ENCODE measurements at places on chromosomes 3 and 15. TPM values are rescaled to one million over a fixed set of nuclear protein-coding genes. Genes with fewer than 3 reads are reported as not detected.

CAMK2N2 gene
- not detected for total RNA-seq

GRCh38 chr15:58311556-58311955 is 120.2 kb upstream of the LIPC start:
- no peak overlapping the region for H3K4me3 ChIP-seq
- no peaks in the 10 kb centered on the region for H3K36me3 ChIP-seq
- no peak overlapping the region for H3K27ac ChIP-seq
- no peak for DNase-seq
- no peaks in the 10 kb centered on the region for H3K27me3 ChIP-seq
- peaks cover 4% of the 10 kb centered on the region for H3K4me1 ChIP-seq

ITIH4 gene
- 90.8 TPM for total RNA-seq

GRCh38 chr15:74709011-74709410 is 13.2 kb upstream of the EDC3 start:
- H3K4me3 ChIP-seq: no peak overlapping the region
- H3K4me1 ChIP-seq: no peaks in the 10 kb centered on the region
- no peaks in the 10 kb centered on the region for H3K27me3 ChIP-seq
- no peaks in the 10 kb centered on the region for H3K36me3 ChIP-seq
- DNase-seq: no peak

DNA sequence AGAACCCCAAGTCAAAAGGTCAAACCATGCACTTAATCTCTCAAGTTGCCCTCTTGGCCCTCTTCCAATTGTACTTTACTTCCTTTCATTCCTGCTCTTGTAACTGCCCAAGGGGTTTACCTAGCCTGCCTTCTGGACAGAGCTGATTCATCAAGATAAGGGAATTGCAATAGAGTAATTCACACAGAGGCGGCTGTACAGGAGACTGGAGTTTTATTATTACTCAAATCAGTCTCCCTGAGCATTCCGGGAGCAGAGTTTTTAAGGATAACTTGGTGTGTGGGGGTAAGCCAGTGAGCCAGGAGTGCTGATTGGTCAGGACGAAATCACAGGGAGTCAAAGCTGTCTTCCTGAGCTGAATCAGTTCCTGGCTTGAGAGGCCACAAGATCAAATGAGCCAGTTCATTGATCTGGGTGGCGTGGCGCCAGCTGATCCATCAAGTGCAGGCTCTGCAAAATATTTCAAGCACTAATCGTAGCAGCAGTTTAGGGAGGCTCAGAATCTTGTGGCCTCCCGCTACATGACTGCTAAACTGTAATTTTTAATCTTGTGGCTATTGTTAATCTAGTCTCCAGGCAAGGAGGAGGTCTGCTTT is 590.0 kb downstream of the EPHA3 start:
- H3K27me3 ChIP-seq: no peaks in the 10 kb centered on the region
- no peaks in the 10 kb centered on the region for H3K4me1 ChIP-seq
- no peak overlapping the region for H3K27ac ChIP-seq

All from psoas muscle (tissue), 8 donors.